Endothelial cell of umbilical vein (primary cell): ENCODE measurements at places on chromosomes 2 and 18.

GRCh38 chr18:75365837-75366236 is 61.7 kb downstream of the SMIM21 start:
- H3K27ac ChIP-seq = no peak overlapping the region
- H3K27me3 ChIP-seq = no peaks in the 10 kb centered on the region
- no peak for DNase-seq
- H3K4me1 ChIP-seq = no peaks in the 10 kb centered on the region
- H3K4me3 ChIP-seq = no peak overlapping the region
- H3K36me3 ChIP-seq = no peaks in the 10 kb centered on the region

DNA sequence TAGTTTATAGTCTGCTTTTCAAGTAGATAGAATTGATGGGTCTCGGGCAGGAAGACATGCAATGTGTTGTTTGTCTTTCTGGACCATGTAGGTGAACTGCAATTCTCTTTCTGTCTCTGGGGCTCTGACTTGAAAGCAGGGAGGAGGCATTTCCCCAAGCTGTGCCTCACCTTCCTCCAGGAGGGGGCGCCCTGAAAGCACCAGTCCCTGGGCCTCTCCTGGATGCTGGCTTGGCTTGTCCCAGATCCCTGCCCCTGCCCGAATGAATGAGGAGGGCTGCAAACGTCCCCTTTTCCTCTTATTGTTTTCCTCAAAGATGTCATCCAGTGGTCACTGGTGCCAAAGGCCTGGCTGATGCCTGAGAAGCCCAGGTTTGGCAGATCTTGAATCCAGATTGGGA is 270.6 kb downstream of the CELF4 start:
- no peaks in the 10 kb centered on the region for H3K4me1 ChIP-seq
- no peak overlapping the region for H3K27ac ChIP-seq
- no peaks in the 10 kb centered on the region for H3K27me3 ChIP-seq
- H3K4me3 ChIP-seq = no peak overlapping the region
- peak; percentile 5 for DNase-seq

DNA sequence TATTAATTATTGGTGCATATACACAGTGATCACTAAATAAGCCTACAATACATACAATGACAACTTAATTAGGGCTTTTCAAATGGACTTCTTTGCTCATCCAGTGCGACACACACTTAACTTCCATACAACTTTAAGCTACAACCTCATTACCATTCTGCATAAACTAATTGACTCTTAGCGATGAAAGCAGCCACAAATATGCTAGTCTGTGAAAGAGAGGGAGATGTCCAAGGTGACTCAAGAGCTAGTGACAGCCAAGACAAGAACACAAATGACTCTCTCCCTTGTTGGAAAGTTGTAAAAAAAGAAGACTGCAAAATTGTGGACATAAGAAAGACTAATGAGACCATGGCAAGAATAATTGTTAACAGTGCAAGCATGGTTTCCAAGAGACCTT is 264.8 kb downstream of the ARHGAP15 start:
- no peak overlapping the region for H3K4me3 ChIP-seq
- no peaks in the 10 kb centered on the region for H3K36me3 ChIP-seq
- H3K27me3 ChIP-seq = no peaks in the 10 kb centered on the region
- no peaks in the 10 kb centered on the region for H3K4me1 ChIP-seq
- no peak overlapping the region for H3K27ac ChIP-seq

GRCh38 chr2:44130441-44130840 is 38.2 kb upstream of the PPM1B start:
- DNase-seq = no peak
- no peak overlapping the region for H3K4me3 ChIP-seq
- no peak overlapping the region for H3K27ac ChIP-seq

DNA sequence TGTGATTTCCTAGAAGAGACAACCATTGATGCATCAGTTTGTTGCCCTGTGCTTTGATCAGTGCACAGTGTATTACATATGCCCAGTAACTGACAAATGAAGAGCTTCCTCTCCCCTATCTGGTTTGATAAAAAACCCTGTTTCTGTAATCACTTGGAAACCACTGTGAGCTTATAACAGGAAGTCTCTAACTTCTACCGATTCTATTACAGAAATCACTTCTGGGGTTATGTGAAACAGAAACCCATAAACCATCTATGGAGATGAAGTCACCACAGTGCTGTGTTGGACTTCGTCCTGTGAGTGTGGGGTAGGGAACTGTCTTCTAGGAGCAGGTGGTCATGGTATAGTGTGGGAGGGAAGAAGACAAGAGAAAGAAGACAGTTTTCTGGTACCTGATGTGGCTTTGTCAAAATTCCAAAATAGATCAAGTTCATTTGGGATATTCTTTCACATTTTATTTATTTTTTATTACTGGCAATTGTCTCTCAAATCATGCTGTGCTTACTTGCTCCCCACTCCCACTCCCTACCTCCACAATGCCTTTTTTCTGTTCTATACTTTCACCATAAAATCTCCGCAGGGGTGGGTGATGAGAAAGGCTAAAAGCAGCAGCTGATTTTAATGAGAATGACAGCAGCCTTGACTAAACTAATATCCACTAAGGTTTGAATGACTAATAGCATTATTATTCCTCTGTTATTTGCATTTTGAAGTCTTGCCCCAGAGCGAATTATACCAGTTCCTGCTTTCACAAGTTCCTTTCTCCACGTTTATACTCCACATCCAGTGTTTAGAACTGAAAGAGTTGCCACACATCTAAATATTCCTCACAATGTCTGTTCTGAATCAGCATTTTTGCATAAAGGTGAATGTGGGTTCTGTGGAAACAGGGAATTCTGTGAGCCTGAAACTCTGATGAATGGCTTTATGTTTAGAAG is 41.7 kb upstream of the RND3 start:
- H3K4me1 ChIP-seq = no peaks in the 10 kb centered on the region
- H3K27ac ChIP-seq = no peak overlapping the region
- H3K36me3 ChIP-seq = no peaks in the 10 kb centered on the region
- no peak overlapping the region for H3K4me3 ChIP-seq
